ENCODE measurements at places on chromosomes 2 and 18.

DNA sequence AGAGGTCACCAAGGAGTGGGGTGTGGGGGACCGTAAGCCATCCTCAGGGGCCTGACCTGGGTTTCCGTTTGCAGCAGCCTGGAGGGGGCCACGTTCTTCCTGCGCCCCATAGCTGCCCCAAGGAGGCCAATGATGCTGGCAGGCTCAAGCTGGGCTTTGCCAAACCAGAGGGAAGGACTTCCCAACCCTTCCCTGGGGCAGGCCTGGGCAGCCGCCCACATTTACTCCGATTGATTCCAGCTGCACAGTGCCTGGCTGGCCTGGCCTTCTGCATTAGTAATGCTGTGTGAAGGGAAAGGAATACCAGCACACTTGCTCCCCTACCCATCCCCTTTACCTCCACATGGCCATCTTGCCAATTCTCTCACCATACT lies 360.6 kb upstream of the SLC14A2 start:
- no peak for DNase-seq

DNA sequence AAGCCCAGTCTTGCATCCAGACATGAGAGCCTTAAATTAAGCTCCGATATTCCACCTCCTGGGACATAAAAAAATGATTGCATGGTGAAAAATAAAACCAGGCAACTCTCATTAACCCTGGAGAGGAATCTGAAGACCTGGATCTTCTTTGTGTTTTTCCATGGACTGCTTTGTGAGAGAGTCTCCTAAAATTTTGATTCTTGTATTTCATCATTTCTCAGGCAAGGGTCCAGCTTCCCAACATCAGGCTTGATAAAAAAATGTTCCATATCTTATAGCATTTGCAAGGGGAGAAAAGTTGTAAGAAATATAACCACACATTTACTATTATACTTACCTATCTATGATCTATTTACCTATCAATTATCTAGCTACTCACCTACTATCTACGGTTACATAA lies 327.5 kb upstream of the SPHKAP start:
- DNase-seq: no peak

- no peak for DNase-seq
These were observed 563.6 kb upstream of the CDH2 start for GRCh38 chr18:28740575-28740974.

DNA sequence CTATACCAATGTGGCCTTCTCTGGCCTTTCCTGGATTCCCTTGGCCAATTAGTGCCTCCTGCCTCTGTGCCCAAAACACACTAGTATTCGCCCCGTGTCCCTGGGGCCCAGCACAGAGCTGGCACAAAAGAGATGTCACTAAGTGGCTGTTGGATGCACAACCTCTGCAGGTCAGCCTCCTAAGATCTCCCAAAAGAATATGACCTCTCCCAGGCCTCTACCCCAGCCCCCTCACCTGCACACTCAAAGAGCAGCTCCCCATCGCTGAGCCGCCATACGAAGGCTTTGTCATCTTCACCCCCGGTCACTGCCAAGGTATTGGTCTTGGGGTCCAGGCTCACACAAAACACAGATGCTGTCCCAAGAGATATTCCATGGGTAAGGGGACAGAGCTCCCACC lies 2.7 kb downstream of the AAMP start:
- no peak for DNase-seq

GRCh38 chr2:45943219-45944044 lies 292.0 kb downstream of the PRKCE start:
- DNase-seq: no peak

DNA sequence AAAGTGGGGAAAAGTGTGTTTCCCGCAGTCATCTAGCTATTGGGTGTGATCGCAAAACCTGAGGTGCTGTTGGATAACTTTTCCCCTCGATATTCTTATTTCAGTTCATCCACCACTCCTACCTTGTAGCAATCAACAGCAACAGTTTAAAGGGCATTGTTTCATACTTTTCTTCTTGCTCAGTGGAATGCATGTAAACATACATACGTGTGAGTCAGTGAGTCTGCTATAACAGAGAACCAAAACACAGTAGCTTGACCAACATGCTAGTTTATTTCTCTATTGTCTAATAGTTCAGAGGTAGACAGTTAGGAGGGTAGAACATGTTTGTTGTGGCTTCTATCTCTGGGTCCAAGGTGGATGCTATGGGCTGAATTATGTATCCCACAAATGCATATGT lies 77.6 kb upstream of the FOXI3 start:
- DNase-seq: no peak

DNA sequence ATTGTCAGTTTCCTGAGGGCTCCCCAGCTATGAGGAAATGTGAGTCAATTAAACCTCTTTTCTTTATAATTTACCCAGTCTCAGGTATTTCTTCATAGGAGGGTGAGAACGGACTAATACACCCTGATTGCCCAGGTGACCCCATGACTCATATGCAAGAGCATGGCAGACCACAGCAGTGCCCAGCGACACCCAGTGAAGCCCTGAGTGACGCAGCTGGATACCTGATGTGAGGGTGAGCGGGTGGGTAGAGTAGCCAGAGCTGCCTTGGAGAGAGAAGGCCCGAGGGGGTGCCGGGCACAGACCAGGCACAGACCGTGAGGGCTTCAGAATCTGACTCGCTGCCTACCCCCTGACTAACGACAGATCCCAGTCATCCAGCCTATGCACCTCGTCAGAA lies 15.4 kb downstream of the ALPG start:
- DNase-seq: no peak

DNA sequence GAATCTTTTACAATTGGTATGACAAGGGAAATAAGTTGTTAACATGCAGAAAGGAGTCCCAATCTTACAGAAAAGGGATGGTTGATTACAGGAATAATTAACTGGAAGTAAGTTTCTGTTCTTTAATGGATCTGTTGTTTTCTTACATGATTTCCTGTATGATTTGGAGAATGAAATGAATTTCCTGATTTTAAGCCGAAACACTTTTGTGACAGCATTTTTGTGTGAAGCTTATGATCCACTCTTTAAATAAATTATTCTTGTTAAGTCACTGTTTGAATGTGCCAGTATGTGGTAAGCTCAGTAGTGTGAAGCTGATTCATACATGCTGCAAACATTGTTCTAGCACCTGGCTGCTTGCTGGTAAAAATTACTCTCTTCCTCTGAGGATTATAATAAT lies 516.2 kb downstream of the DCDC2C start:
- no peak for DNase-seq

DNA sequence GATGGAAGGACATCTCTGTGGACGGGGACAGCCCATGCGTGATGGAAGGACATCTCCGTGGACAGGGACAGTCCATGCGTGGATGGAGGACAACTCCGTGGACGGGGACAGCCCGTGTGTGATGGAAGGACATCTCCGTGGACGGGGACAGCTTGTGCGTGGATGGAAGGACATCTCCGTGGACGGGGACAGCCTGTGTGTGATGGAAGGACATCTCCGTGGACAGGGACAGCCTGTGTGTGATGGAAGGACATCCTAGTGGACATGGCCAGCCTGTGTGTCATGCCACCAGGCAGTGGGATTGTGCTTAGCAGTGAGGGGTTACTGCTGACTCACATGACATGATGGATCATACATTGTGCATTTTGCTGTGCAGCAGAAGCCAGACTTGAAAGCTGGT lies 30.0 kb upstream of the NFATC1 start:
- DNase-seq: no peak

- DNase-seq: no peak
These were observed 100.5 kb upstream of the GLI2 start for GRCh38 chr2:120635146-120635545.

DNA sequence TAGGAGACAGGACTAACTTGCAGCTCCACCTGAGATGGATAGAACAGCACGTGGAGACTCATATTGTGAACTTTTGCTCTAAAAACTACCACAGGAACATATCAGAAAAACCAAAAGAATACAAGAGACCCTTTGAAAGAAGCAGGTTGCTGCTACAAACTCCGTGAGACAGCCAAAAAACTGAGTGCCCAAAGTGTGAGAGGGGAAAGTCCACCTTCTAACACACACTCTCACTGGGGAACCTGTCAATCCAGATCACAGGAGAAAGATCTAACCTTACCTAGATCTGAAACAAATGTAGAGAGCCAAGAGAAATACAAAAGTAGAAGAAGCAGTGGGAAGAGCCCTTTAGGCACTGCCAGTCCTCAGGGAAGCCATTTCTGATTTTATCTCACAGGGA lies 46.3 kb upstream of the SPOPL start:
- DNase-seq: no peak

DNA sequence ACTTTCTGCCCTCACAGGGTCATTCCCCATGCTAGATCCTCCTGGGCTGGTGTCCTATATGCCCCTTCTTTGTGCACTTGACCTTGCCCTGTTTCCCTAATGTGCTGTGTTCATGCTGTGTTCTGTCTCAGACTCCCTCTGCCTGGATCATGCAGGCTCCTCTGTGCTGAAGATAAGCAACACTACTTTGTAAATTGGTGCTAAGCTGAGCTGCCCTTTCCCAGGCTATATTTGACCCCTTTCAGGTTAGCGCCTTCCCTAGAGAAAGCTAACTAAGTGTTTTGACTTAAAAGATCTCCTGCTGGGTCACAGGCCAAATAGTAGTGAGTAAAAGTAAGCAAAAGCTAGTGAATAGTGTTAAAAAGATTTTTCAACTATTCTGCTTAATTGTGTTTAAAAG lies 257.2 kb upstream of the RGPD4 start:
- no peak for DNase-seq

GRCh38 chr2:28199995-28200679 lies 192.5 kb upstream of the FOSL2 start:
- DNase-seq: no peak

DNA sequence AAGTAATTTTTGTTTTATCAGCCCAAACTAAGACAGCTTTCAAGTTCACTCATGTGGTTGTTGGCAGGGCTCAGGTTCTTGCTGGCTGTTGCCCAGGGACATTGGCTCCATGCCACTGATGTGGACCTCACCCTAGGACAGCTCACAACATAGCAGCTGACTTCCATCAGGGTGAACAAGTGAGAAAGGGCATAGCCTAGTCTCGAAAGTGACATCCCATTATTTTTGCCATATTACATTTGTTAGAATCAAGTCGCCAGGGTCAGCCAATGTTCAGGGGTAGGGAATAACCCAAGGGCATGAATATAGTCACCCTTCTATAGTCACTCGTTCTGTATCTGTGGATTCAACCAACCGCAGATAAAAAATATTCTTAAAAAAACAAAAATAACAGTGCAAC lies 10.7 kb upstream of the CWC22 start:
- DNase-seq: no peak

GRCh38 chr18:78995740-78996395 lies 16.2 kb downstream of the SALL3 start:
- DNase-seq: no peak

Data from suppressor macrophage treated with lipopolysaccharide for 1 hour (primary cell).